ENCODE measurements at places on chromosomes 6 and 20.

- H3K27ac ChIP-seq, result no peak overlapping the region
- H3K4me1 ChIP-seq, result no peaks in the 10 kb centered on the region
- no peak overlapping the region for H3K4me3 ChIP-seq
- DNase-seq, result no peak
- H3K27me3 ChIP-seq, result peaks cover 74% of the 10 kb centered on the region
- H3K36me3 ChIP-seq, result no peaks in the 10 kb centered on the region
Observed at GRCh38 chr20:63342561-63343459, 18.3 kb downstream of the CHRNA4 start.

DNA sequence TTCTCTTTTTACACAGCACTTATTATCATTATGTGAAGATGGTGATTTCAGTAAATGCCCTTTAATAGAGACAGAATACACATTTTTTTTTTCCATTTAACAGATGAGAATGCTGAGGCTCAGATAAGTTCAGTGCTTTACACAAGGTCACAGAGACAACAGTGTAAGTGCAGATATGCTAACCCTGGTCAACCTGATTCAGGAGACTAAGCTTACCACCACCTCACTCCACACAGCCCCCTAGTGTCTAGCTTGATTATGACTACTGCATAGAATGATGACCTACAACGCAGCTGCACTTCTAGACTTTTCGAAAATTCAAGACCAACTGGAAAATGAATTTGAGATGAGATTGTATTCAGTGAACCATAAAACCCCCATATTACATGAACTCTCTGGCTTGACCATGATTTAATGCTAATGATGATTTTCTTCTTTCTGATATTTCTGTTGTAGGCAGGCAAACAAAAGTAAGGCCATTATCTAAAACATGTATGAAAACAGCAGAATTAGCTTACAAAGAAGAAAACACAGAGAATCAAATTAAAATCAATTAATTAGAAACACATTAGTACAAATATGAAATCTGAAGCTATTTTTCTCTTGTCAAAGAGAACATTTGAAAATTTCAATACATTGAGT lies 212.1 kb upstream of the PHACTR1 start:
- H3K27ac ChIP-seq, result no peak overlapping the region
- no peaks in the 10 kb centered on the region for H3K36me3 ChIP-seq
- H3K4me3 ChIP-seq, result no peak overlapping the region
- peaks cover 28% of the 10 kb centered on the region for H3K4me1 ChIP-seq

DNA sequence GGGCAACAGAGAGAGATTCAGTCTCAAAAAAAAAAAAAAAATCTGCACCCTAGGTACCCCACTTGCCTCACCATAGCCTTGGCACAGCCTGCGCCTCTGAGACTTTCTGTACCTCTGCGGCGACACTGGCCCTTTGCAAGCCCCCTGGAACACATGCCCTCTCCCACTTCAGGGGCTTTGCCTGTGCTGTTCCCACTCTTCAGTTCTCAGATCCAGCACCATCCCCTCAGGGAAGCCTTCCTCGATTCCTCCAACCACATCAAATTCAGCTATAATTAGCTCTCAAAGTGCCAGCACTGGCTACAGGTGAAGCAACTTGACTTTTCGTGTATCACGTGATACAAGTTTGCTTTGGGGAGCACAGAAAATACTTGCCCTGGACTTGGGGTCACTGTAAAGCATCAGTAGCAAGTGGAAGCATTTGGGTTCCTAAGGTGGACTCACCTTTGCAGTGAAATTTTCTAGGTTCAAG lies 2.1 kb upstream of the UBE2V1 start:
- peak overlapping the region; percentile 55 for H3K4me3 ChIP-seq
- no peak for DNase-seq
- H3K36me3 ChIP-seq, result no peaks in the 10 kb centered on the region

DNA sequence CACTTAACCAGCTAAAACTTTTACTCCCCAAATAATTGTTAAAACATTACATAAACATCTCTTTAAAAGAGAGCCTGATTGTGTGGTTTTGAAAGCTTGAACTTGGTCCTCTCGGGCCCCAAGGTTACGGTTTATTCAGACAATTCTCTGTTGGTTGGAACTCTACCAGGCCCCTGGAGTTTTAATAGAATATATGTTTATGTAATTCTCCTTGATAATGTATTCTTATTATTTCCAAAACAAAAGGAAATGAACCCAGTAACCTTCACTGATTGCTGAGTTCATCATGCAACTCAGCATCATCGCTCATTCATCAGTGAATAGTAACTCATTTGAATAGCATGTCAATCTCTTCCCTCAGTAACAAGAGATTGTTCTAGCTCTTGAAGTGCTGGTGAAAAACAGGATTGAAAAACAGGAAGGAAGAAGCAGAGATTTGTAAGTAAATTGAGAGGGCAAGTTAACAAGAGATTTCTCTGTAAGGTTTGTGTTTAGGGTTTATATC lies 464.5 kb upstream of the MARCKS start:
- no peak for DNase-seq
- H3K4me3 ChIP-seq, result no peak overlapping the region
- no peaks in the 10 kb centered on the region for H3K36me3 ChIP-seq

GRCh38 chr20:50921803-50922501 lies 9.3 kb downstream of the ADNP start:
- no peak overlapping the region for H3K4me3 ChIP-seq
- no peaks in the 10 kb centered on the region for H3K36me3 ChIP-seq
- peaks cover 25% of the 10 kb centered on the region for H3K4me1 ChIP-seq
